ENCODE measurements at places on chromosomes 12 and 14. TPM values are rescaled to one million over a fixed set of nuclear protein-coding genes. Genes with fewer than 3 reads are reported as not detected.

The NID2 gene
- polyA plus RNA-seq: 7.2 TPM

The ENDOU gene
- 0.51 TPM for polyA plus RNA-seq

The PTPRO gene
- polyA plus RNA-seq: 0.74 TPM

The BAZ2A gene
- polyA plus RNA-seq: 65.2 TPM

The AKAP3 gene
- 0.40 TPM for polyA plus RNA-seq

The DAAM1 gene
- polyA plus RNA-seq: 7.4 TPM

The COX6A1 gene
- 504 TPM for polyA plus RNA-seq

The ANKRD33 gene
- not detected for polyA plus RNA-seq

The ABHD12B gene
- 0.42 TPM for polyA plus RNA-seq

The PRR4 gene
- 36.7 TPM for polyA plus RNA-seq

Data from adrenal gland (tissue), 19 donors.